RWPE1 (cell line): ENCODE measurements at places on chromosomes 1 and 21.

DNA sequence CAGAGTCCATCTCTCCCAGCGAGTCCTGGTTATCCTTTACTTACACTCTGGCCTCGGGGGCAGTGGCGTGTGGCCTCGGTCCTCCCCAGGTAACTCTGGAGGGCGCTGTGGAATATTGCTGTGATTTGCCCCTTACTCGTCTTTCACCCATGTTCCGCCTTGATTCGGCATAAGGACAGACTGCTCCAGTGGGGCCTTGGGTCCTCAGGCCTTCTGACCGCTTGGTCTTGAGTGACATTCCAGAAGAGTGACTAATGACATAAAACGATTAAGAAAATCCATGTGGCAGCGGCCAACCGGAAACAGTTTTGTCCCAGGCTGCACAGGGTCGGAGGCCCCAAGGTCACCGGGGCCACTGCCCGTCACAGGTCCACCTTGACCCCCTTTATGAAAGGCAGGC, 11.0 kb downstream of the ICMT start:
- no peak for DNase-seq

GRCh38 chr1:155167166-155168104, 5.7 kb downstream of the KRTCAP2 start:
- DNase-seq, result peak; percentile 72

DNA sequence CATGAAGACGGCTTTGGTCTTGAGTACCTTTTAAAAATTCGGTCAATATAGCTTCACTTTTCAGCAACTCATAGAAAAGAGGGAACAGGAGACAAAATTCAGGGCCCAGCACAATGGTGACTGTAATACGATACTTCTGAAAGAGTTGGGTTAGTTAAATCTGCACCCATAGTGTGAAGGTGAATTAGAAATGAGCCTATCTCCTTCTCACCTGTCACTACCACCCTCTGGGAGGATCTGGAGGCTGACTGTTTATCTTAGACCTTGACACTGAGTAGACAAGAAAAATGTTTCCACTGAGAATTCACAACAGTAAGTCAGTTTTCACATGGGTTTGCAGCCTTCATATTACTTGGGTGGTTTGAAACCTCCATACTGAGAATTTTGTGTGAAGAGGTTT, 57.9 kb upstream of the HMGB4 start:
- no peak for DNase-seq

- DNase-seq, result no peak
Observed at GRCh38 chr1:11432526-11432925, 46.4 kb upstream of the DISP3 start.

- peak; percentile 72 for DNase-seq
Observed at GRCh38 chr1:226870401-226871279, at the start of gene PSEN2. Gene PSEN2, plus strand, starts transcription at chr1:226870616. Its CDS starts 11,292 bp downstream, at chr1:226881908.

DNA sequence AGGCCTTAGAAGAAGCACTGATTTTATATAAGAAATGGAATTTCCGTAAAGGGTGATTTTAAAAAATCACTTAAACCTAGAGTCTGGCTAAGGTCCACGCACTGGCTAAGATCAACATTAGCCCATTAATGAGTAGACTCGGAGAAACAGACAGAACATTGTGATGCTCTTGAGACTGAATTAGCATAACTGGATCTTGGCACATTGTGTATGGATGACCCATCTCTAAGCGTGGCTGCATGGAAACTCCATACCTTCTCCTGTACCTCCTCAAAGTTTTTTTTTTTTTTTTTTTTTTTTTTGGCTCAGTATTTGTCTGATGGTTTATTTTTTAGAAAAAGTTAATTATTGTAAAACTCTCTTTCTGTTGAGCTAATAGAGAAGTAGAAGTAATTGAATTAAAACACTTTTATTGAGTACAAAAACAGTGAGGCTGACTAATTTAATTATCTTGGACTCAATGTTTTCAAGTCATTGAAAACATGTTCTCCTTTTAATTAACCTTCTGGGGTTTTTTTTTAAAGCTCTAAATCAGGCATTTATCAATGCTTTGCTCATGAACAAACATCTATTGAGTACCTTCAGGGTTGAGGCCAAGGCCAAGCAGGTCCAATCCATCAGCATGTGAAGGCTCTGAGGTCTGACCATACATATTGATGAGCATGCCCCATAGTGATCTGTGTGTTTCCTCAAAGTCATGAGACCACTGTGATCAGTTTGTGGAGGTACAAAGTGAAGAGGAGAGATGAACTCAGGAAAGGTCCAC, 74.0 kb downstream of the TLR5 start:
- no peak for DNase-seq

DNA sequence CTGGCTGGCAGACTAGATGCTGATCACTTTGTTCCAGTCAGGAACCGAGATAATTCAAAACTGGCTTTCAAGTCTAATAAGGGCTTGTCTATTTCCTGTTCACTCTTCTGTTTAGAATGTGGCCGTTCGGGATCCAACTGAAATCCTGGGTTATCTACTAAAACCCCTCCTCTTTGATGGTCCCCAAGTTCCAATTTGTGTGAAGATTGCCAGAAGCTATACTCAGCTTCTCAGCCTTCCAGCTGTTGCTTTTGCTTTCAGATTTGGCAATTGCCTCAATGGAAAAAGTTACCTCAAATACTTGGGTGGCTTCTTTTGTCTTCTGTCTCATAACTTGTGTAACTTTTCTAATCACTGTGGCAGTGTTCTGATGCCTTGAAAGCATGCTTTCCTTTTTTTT, 43.7 kb downstream of the BTBD8 start:
- DNase-seq, result no peak

- peak; percentile 94 for DNase-seq
Observed at GRCh38 chr1:235079443-235080296, 49.0 kb downstream of the TOMM20 start.

- DNase-seq, result no peak
Observed at GRCh38 chr1:212976586-212976985, 26.2 kb downstream of the VASH2 start.

DNA sequence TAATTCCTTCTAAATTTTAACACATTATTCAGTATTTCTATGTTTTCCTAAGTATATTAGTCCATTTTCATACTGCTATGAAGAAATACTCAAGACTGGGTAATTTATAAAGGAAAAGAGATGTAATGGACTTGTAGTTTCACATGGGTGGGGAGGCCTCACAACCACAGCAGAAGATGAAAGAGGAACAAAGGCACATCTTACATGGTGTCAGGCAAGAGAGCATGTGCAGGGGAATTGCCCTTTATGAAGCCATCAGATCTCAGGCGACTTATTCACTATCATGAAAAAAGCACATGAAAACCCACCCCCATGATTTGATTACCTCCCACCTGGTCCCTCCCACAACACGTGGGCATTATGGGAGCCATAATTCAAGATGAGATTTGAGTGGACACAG, 15.6 kb downstream of the GBP5 start:
- no peak for DNase-seq

- DNase-seq, result peak; percentile 4
Observed at GRCh38 chr1:56331892-56332567, 247.3 kb downstream of the PLPP3 start.

- peak; percentile 23 for DNase-seq
Observed at GRCh38 chr1:214473387-214473786, 78.0 kb downstream of the PTPN14 start.

GRCh38 chr1:224513383-224513782, 78.8 kb upstream of the WDR26 start:
- DNase-seq, result no peak

- no peak for DNase-seq
Observed at GRCh38 chr21:45302082-45303061, 14.7 kb upstream of the POFUT2 start.

DNA sequence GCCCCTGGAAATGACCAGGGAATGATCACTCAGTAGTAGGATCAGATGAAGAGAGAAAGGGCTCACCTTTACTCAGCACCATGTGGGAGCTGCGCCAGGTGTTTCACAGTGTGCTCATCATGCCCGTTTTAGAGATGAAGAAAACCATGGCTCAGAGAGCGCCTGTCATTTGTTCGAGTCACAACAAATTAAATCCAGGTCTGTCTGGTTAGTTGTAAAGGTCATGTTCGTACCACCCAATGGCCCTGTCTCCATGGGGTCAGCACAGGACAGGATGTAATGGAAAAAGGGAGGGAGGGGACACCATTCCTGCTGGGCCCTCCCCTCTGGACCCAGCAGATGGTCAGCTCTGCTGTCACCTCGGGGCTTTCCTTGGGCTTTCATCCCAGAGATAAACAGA, 15.2 kb downstream of the KIRREL1 start:
- peak; percentile 26 for DNase-seq

GRCh38 chr1:111515291-111516004, 12.0 kb upstream of the ADORA3 start:
- peak; percentile 15 for DNase-seq

- DNase-seq, result no peak
Observed at GRCh38 chr1:116324411-116324810, 48.6 kb upstream of the ATP1A1 start.

DNA sequence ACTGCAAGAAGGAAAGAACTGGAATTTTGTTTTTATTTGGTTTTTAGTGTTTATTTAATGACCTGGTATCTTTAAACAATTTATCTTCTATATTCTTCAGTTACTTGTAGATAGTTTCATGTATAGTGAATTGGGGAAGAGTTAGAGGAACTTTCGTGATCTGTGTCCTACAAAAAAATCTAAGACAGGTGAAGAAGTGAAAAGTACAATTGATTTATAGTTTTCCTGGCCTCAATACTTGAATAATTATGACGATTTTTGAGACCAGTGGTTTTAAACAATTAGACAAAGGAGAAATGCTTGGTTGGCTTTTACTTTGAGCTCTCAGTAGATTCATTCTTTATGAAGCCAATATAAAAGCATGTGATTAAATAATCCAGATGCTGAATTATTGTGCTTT, 7.5 kb downstream of the MIER1 start:
- no peak for DNase-seq

DNA sequence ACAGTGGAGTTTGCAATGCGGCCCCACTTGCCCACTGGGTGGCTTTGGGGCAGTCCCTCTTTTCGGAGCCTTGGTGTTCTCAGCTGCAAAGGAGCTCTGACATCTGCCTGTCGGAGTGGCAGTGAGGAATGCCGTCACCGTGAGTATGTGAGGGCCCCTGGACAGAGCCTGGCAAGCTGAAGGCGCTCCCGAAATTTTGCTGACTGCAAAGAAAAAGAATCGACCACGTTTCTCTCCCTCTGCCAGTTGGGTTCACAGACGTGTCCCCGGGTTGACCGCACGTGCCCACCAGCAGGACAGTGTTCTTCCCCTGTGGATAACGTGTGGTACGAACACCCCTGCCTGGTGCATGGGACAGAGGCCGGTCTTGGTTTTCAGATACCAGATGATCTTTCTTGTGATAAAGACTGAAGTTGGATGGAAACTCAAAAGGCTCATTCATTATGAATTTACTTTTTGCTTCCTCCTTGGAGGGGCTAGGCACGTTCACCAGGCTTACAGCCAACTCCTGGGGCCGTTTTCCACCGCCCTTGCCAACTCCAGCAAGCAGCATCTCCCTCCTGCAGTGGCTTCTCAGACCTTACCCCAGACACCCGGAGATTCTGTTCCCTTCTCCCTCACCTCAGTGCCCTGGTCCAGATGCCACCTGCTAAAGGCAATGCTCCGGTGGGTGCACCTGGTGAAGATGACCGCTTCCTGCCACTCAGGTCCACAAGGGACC, 29.7 kb downstream of the ECE1 start:
- no peak for DNase-seq

- no peak for DNase-seq
Observed at GRCh38 chr1:7390604-7391000, 380.5 kb upstream of the VAMP3 start.

GRCh38 chr21:37435120-37435519, 68.5 kb downstream of the DYRK1A start:
- peak; percentile 49 for DNase-seq

DNA sequence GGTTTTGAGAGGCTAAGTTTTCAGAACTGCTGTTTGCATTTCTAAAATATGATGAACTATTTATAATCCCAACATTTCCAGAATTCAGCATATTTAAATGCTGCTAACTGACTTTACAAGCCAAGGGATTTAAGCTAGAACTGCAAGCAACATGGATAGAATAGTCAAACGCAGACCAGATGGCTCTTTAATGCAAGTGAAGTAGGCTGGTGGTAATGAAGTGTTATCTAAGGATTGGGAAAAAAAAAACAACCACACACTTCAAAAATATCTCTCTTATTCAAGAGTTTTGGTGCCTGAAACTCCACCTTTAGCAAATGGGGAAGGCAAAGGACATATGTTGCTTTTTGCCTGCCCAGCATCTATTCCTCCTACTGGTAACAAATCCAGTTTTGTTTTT, 20.9 kb upstream of the SSX2IP start:
- no peak for DNase-seq

DNA sequence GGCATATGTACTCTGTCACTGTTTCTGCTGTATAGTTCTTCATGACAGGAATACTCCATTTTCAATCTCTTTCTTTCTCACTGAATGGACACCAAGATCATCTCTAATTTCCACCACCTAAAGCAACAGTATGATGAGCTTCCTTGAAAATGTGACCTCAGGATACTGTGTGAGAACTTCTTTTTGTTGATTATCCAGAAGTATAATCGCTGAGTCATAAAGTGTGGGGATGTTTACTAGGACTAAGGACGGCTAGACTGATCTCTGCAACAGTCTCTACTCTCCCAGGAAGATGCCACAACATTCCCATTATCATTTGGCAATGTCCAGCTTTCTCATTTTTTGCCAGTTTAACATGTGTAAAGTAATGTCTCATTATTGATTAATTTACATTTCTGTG, 70.3 kb downstream of the TNFSF18 start:
- DNase-seq, result no peak

- DNase-seq, result no peak
Observed at GRCh38 chr1:193609592-193609991, 423.2 kb upstream of the B3GALT2 start.

- DNase-seq, result peak; percentile 3
Observed at GRCh38 chr21:25283720-25284119, 323.6 kb downstream of the MRPL39 start.

- no peak for DNase-seq
Observed at GRCh38 chr1:52595061-52595460, 7.1 kb upstream of the GPX7 start.

DNA sequence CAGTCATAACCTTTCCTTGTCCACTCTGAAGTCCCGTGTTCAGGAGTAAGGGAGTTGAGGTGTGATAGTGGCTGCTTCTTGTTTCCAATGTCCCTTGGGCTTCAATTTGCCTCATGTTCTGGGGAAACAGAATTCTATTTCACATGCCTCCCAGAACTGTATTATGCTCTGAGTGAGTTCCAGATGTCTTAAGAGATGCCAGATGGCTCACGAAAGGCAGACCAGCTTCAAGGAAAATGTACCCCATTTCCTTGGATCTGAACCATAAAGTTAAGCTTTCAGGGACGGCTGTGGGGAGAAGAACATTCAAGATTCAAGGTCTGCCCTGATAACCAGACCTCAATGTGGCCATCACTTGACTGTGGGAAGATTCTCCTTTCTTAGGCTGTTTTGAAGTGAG, 42.4 kb downstream of the C1orf87 start:
- DNase-seq, result no peak
